ENCODE measurements at places on chromosomes 1 and 21.

DNA sequence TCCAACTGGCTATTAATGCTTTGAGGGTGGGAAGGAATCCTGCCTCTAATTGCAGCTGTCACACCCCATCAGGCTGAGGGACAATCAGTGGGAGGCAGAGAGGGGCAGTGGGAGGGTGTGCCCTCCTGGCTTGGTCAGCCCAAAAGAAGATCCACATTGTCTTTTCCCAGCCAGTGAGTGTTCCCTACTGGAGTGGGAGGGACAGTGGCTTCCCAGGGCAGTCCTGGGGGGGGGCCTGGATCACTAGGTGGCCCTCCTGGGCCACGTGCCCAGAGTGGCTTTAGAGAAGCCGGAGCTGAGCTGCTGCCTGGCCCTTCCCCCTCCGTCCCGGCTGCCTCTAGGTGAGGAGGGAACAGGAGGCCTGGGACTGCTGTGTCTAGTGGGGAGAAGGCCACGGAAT, 14.0 kb downstream of the INKA2 start:
- DNase-seq, result no peak

DNA sequence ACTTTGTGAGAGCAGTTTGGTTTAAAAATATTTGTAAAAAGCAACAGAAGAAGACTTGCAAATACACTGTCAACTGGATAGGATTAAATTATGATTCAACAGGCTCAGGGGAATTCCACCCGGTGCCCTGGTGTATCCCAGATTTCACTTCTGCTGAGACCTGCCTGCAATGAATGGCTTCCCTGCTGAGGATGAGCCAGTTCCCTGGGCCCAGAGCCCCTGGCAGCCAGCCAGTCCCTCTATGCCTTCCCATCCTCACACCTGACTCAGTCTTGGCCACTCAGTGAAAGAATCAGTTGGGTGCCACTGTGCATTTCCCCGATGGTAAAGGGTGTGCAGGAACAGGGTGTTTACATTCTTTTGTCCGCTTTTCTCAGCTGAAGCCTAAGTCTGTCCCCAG, 64.4 kb downstream of the KCTD3 start:
- no peak for DNase-seq

DNA sequence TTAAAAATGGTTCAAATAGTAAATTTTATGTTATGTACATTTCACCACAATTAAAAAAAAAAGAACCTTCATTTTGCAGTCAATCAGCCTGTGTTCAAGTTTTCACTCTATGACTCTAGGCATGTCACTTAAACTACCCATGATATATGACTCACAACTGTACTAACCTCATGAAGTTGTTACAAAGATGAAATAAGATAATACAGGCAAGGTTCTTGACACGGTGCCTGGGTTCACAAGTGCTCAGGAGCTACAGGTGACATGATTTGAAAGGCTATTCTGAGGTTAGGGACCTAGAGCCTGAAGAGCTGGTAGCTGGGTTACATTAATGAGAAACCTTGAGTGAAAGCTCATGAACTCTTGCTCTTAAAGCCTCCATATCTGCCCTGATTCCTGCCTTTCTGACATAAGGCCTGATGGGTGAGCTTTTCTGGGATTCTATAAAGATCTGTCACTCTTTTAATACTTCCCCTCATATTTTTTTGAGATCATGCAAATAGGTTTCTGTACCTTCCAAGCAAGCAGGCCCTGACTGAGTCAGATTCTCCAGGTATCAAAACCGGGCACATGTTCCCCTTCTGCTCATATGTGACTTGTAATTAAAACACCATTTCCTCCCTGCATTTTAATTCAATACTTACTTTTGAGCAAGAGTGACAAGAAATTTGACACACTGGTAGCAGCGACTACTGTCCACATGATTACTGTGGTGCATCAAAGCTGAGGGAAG, 34.0 kb downstream of the PCSK9 start:
- DNase-seq, result no peak

DNA sequence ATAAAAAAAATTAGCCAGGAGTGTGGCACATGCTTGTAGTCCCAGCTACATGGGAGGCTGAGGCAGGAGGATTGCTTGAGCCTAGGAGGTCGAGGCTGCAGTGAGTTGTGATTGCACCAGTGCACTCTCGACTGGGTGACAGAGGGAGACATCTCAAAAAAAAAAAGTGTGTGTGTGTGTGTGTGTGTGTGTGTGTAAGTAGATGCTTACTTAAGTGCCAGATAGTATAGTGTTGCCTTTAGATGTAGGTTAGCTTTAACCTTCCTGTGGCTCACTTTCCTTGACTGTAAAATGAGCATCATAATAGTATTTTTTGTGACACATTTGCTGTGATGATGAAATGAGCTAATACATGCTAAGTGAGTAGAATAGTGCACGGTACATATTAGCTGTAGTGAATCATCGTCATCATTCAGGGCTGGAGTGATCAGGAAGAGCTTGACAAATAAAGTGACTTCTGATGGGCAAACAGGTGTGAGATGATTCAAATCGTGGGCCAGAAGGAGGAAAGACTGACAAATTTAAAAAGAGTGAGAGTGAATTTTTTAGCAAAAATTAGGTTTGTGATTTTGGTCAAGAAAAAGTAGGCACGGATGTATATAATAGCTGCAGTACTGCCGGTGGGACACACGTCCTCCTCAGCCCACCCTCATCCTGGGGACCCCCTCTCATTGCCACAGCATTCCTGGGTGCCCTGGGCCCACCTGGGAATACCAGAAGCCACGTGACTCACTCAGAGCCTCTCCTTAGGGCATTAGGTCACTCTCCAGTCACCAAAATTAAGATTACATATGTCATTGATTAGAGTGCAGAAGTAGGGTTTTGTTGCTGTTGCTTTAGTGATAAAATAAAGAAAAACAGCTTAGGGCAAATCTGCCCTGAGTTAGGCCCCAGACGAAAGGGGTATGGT, 33.9 kb downstream of the EIF2D start:
- no peak for DNase-seq

- peak; percentile 11 for DNase-seq
Observed at GRCh38 chr1:62437273-62437940, 558 bp downstream of the USP1 start.

GRCh38 chr1:219039017-219039681, 134.5 kb upstream of the LYPLAL1 start:
- DNase-seq, result no peak

DNA sequence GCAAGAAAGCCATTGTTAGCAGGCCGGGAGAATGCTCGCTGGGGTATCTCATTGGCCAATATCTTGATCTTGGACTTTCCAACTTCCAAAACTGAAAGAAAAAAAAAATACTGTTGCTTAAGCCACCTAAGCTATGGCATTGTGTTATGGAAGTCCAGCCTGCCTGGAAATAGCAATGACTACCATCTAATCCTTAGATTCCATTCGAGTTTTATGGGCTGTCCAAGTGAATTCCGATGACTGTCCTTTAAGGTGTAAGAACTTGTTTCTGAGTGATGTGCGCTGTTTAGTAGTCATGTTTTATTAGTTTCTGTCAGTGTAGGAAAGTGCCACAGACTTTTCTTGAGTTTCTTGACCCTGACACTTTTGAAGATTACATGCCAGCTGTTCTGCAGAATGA, 762.6 kb downstream of the USP25 start:
- no peak for DNase-seq

GRCh38 chr1:165298203-165298820, 58.2 kb downstream of the LMX1A start:
- DNase-seq, result no peak

DNA sequence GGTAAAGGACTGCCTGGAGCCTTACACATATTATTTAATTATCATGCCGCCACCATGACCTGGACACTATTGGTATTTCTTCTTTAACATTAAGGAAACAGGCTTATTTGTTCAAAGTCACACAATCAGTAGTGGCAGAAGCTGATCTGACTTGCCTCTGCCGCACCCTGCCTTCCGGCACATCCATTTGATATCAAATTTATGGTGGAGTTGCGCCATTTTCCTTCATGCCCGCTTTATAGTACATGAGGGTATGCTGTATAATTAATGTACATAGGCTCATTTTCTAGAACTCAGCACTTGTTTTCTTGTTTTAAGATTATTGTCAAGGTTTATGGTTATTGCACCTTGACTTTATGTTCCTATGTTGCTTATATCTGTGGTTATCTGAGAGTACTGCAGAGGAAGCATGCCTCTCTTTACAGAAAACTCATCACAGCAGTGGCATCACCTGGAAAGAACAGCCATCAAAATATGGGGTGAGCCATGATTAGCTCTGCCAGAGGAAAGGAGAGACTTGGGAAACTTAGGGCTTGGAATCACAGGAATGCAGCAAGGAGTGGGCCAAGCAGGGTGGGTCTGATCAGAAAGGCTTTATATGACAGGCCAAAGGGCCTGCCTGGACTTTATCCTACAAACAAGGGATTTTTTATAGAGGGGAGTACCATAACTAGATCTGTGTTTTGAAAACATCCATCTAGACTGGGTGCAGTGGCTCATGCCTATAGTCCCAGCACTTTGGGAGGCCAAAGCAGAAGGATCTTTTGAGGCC, 72.2 kb upstream of the GJB5 start:
- no peak for DNase-seq

- no peak for DNase-seq
Observed at GRCh38 chr1:25700144-25700523, 83.5 kb downstream of the MAN1C1 start.

GRCh38 chr1:218479436-218480115, 134.4 kb downstream of the TGFB2 start:
- DNase-seq, result no peak

- DNase-seq, result no peak
Observed at GRCh38 chr1:44030605-44031251, 534 bp downstream of the SLC6A9 start.

GRCh38 chr1:150555971-150556865, 7.0 kb downstream of the ADAMTSL4 start:
- DNase-seq, result no peak

GRCh38 chr1:168926236-168926635, 180.3 kb upstream of the ATP1B1 start:
- no peak for DNase-seq

DNA sequence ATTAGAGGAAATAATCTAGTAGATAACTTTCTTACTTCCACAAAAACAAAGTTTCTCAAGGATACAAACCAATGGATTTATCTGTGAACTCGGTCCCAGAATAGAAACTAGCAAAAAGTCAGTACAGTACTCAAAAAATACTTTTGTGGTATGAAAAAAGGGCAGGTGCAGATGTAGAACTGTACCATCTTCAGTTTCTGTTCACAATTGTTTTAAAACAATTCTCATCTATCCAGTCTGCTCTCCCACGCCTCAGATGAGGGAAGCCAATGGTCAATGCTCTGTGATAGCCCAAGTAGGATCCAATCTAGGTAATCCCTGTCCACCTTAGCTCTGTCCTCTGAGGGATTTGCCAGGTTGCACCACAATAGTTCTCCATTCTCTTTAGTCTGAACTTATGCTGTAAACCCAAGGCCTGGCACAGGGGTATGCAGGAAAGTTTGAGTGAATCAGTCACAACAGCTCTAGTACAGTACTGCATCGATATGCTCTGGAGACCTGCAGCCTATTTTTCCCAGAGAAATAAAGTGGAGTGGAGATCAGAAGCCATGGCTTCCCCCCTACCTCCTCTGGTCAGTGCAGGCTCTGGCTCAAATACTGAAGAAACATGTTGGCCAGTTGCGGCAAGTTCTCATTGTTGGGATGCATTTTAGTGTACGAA, 1.4 kb downstream of the KTI12 start:
- no peak for DNase-seq

DNA sequence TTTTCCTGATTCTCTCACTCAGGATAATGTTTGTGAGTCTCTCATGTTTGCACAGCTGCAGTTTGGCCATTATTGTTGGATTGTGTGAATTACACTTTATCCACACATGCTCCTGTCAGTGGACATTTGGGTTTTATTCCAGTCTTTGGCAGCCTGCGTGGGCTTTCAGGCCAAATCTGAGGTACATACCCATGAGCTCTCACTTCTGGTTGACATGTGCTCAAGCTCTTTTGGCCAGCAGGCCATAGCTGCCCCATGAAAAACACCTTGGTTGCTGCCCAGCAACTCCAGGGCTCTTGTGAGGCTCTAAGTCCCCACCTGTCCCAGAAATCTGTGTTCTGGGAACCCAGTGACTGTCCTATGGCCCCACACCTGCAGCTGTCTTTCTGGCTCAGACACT, 124.5 kb upstream of the GALNT2 start:
- no peak for DNase-seq

DNA sequence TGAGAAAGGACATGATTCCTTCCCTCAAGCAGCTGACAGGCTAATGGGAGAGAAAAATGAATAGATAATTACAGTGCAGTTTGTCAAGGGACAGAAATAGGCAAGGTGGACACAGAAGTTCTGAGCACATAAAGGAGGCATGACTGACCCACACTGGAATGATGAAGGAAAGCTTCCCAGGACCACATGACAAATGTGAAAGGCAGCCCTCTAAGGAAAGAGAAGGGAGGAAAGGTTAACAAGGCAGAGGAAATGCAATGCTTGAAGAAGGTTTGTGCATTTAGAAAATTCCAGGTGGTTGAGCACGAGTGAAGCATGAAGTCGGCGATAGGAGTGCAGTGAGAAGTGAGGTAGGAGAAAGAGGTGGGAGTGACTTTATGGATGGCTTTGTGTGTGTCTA, 37.4 kb downstream of the LAMC2 start:
- no peak for DNase-seq

- DNase-seq, result no peak
Observed at GRCh38 chr1:204480515-204480914, 14.1 kb downstream of the PIK3C2B start.

GRCh38 chr1:228289996-228290881, 82.4 kb downstream of the OBSCN start:
- DNase-seq, result no peak

- DNase-seq, result no peak
Observed at GRCh38 chr1:15948595-15949452, 27.1 kb downstream of the ZBTB17 start.

- no peak for DNase-seq
Observed at GRCh38 chr1:200314085-200314750, 95.6 kb downstream of the ZNF281 start.

DNA sequence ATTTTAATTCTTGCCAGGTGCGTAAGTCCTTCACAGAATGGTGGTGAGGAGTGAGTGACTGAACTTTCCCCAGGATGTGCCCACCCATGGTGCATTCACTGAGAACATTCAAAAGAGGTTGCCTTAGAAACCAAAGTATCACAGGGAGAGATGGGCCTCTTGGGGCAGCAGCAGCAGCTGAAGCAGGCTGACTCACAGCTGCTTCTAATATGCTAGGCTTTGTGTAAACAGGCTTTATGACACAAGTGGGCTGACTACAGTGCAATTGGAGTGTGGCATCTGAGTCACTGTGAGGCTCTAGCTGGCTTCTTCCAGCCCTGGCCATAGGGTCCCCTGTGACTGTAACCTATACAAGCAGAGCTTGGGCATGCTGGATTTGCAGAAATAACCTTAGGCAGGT, 12.6 kb downstream of the PIGP start:
- no peak for DNase-seq

DNA sequence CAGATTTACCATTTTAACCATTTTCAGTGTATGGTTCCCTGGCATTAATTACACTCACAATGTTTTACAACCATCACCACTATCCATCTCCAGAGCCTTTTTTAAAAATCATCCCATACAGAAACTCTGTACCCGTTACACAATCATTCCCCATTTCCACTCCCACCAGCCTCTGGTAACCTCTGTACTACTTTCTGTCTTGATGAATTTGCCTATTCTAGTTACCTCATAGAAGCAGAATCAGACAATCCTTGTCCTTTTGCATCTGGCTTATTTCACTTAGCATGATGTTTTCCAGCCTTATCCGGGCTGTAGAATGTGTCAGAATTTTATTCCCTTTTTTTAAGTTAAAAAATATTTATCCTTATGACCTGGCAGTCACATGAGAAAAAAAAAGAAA, 33.0 kb downstream of the PGM1 start:
- DNase-seq, result no peak

GRCh38 chr1:196407358-196408051, 200.7 kb downstream of the KCNT2 start:
- no peak for DNase-seq
